NCI-H2107 (cell line): ENCODE measurements at places on chromosomes 7 and 10.

DNA sequence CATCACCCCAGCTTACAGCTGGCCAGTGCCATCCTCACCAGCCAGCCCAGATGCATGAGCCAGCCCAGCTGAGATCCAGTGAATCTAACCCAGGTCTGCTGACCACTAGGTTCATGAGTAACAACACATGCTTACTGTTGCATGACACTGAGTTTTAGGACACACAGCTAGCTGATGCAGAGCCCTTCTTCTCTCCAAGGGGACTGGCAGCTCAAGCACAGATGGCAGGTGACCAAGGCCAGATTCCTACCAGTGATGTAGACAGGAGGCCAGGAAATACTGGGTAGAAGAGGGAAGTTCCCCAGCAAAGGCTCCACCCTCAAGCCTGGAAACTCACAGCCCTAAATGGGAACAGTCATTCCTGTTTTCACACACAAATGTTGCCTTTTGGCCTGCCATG lies 236.6 kb downstream of the GRID1 start:
- no peak for DNase-seq

GRCh38 chr10:112959207-112959838 lies 9.3 kb downstream of the TCF7L2 start:
- DNase-seq = no peak

DNA sequence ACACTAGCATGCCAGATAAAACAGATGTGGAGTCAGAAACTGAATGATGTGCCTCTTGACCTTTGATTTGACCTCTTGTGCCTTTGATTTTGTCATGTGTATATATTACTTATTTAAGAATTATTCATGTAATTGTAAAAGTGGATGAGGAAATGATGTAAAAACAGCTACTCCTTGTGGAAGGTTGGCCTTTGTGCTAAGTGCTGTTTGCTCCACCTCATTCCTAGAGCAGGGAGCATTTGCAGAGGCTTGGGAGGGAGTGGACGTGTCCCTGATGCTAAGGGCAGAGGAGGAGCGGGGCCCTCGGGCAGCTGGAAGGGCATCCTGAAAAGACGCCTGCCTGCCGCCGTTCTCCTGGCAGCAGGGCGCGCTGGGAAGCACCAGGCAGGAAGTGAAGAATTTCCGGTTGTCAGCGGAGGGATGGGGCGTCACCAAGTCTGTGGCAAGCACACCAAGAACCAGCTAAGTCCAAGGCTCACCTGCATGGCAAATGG lies 197.6 kb upstream of the ZNF32 start:
- no peak for DNase-seq

GRCh38 chr10:90308223-90308622 lies 549.6 kb downstream of the HTR7 start:
- DNase-seq = no peak

DNA sequence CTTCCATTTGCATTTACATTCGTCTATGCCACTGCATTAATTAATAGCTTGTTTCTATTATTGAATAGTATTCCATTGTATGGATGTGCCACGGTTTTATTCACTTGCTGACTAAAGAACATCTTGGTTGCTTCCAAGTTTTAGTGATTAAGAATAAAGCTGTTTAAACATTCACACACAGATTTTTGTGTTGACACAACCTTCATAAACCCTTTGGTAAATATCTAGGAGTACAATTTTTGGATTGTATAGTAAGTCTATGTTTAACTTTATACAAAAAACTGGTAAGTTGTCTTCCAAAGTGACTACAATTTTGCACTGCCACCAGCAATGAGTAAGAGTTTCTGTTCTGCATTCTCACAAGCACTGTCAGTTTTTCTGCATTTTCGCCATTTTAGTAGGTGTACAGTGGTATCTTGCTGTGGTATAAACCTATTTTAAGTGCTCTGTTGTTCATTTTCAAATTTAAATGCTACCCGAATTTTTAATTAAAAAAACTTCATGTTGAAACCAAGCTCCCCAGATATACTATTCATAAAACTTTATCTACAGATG lies 121.4 kb downstream of the RNF133 start:
- DNase-seq = no peak

- DNase-seq = no peak
These were observed 232.5 kb downstream of the MAD1L1 start for GRCh38 chr7:2000153-2000687.

GRCh38 chr10:132973903-132974241 lies 31.5 kb upstream of the CFAP46 start:
- no peak for DNase-seq

DNA sequence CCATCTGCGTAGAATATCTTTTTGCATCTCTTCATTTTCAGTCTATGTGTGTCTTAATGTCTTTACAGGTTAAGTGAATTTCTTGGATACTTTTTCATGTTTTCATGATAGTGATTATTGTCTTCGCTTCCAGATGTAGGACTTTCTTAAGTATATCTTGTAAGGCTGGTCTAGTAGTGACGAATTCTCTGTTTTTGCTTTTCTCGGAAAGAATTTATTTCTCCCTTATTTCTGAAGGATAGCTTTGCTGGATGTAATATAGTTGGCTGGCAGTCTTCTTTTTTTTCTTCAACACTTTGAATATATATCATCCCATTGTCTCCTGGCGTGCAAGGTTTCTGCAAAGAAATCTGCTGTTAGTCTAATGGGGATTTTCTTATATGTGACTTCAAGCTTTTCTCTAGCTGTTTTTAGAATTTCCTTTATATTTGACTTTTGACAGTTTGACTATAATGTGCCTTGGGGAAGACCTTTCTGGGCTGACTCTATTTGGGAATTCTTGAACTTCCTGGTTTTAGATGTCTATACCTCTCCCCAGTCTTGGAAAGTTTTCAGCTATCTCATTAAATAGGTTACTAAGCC lies 14.3 kb downstream of the GTPBP4 start:
- no peak for DNase-seq

- no peak for DNase-seq
These were observed 185.8 kb downstream of the SNX10 start for GRCh38 chr7:26477381-26477990.
